HTR-8/SVneo (cell line): ENCODE measurements at places on chromosomes 12 and 14.

DNA sequence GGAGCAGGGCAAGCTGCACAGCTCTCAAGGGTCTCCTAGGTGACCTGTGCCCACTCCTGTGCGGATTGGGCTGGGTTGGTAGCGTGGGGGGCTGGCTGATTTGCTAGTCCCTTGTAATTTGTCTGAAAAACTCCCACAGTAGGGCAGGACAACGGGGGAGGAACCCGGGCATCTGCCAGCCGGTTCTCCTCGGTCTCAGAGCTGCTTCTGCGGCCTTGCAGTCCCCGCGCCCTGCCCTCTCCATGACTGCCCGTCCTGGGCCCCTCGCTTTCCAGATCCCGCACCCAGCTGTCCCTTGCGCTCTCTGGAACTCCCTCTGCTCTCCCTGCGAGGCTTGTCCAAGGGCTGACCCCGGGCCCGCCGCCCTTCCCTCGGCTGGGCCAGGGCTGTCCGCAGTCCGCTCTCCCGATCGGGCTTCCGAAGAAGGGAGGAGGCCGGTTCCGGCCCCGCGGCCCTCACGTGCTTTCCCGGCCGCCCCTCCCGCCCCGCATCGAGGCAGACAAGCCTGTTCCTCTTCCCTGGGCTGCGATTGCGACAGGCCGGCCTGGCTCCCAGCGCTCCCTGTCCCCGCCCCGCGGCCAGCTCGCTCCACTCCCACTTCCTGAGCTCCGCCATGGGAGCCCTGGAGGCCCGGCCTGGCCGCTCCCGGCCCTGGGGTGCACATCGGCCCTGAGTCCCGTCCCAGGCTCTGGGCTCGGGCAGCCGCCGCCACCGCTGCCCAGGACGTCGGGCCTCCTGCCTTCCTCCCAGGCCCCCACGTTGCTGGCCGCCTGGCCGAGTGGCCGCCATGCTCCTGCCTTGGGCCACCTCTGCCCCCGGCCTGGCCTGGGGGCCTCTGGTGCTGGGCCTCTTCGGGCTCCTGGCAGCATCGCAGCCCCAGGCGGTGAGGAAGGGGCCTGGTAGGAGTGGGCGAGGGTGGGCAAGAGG lies at the start of gene LTBR:
Gene LTBR, plus strand, starts transcription at position 591 of the 927 bp plus-strand sequence. Its CDS starts 197 bp downstream, at position 788.
- DNase-seq: peak; percentile 93

DNA sequence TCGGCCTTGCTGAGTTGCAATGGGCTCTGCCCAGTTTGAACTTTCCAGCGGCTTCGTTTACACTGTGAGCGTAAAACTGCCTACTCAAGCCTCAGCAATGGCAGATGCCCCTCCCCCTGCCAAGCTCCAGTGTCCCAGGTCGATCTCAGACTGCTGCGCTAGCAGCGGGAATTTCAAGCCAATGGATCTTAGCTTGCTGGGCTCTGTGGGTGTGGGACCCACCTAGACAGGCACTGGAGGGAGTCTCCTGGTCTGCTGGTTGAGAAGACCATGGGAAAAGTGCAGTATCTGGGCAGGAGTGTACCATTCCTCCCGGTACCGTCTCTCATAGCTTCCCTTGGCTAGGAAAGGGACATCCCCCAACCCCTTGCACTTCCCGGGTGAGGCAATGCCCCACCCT lies 88.2 kb downstream of the KLHL28 start:
- DNase-seq: no peak

DNA sequence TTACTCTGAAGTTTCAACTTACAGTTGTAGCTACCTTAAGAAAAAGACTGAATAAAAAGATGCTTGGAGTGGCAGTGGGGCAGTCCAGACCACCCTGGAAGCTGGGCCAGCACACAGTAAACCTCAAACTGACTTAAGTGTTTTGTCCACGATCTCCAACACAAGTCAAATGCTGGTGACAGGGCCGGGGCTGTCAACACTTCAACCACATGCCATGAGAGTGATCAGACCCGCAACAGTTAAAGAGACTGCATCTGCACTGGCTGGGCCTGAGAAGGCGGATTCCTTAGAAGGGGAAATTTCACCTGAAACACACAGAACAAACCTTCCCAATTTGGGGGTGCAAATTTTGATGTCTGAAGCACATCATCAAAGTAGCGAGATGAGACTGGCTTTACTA lies 223.5 kb upstream of the CAND1 start:
- DNase-seq: no peak

GRCh38 chr14:105160776-105161175 lies 7.8 kb downstream of the JAG2 start:
- DNase-seq: no peak

DNA sequence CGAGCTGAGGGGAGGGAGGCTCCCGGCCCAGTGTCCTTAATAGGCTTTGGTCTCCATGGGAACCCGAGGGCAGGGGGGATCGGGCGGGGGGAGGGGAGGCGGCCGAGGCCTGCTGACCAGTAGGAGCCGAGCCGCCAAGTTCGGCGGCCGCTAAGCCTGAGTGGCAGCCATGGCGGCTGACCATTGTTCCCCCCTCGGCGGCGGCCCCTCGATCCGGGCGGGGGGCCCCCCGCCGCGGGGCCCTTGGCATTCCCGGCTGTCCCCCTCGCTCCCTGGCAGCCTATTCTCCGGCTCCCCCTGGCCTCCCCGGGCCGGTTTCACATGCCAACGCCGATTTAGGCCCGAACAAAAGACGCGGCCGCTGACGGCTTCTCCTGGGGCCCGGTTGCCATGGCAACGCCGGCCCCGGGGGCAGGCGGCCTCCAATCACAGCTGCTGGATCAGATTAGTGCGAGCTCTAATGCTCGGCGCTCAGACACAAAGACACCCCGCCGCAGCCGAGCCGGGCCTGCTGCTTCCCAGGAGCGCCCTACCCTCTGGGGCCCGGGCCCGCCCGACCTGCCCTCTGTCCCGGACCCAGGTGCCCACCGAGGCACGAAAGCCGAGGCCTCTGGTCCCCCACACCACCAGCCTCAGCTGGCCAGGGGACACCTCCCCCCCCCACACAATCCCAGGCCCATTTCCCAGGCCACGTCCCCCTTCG lies 7.3 kb downstream of the MSI1 start:
- no peak for DNase-seq
